ENCODE measurements at places on chromosomes 3 and 15.

- DNase-seq: no peak
These were observed 469.9 kb upstream of the CBLB start for GRCh38 chr3:106338582-106339214.

- DNase-seq: peak; percentile 11
These were observed 145.7 kb upstream of the NPHP3 start for GRCh38 chr3:132867956-132868355.

DNA sequence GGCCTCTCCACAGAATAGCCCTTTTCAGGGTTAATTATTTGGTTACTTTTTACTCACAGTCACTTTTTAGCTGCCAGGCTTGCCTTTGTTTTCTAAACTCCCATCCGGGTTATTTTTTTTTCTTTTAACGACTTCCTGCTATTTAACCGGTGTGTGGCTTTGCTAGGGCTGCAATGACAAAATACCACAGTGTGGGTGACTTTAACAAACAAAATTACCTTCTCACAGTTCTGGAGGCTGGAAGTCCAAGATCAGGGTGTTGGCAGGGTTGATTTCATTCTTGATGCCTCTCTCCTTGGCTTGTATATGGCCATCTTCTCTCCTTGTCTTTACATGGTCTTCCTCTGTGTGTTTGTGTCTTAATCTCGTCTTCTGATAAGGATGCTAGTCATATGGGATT lies 91.5 kb downstream of the IL1RAP start:
- DNase-seq: no peak

- no peak for DNase-seq
These were observed 39.5 kb downstream of the TCF12 start for GRCh38 chr15:56957812-56958406.

DNA sequence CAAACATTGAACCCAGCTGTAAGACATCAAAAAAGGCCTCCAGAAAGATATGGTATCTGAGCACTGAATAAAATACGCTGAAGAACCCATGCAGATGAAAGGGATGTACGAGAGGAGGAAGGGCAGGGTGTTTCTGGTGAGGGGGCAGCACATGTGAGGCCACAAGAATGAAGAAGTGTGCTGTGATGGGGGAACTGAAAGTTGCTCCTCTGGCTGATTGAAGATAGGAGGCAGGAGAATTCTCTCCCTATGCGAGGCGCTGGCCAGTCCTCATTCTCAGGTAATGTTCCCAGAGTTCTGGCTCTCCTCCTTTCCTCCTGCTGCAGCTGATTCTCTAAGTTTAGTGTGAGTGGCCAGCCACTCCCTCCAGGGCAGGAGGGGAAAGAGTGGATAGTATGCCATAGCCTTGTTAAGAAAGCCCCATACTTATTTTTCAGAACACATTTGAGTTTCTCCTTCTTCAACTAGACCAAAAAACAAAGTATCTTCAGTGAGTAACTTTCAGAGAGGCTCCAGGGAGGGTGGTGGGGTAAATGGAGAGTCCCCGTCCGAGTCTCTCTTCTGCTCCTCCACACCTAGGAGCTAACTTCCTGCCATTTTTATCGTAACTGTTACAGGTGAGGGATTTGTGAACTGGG lies 26.9 kb upstream of the MYO1E start:
- DNase-seq: no peak

DNA sequence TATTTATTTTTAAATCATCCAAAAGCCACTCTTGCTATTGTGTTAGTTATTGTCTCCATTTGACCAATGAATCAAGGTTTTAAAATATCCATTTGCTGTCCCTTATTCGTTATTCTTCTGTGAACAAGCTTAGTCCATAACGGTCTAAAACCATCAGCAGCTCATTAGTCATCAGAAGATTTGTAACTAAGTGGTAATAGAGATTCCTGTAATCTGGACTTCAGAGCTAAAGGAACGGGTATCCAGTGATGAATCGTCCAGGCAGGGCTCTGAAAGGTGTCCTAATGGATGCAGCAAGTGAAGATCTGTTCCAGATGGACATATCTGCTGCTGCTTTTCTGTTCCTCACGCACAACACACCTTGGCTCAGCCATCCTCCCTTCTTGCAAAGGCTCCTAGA lies 362.7 kb upstream of the CFAP20DC start:
- DNase-seq: peak; percentile 25

DNA sequence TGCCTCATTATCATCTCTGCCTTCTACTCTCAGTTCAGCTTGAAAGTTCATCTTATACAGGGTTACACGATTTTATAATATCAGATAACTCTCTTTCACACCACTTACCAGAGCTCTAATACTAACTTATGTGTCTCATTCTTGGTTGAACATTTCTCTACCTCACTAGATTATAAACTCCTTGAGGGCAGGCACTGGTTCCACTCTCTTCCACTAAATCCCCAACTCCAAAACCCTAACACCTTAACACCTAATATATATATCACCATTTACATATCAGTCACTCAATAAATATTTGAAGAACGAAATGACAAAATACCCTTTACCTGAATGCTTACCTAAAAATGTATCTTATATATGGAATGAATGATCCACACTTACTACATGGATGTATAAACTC lies 977.2 kb downstream of the FHIT start:
- DNase-seq: no peak

DNA sequence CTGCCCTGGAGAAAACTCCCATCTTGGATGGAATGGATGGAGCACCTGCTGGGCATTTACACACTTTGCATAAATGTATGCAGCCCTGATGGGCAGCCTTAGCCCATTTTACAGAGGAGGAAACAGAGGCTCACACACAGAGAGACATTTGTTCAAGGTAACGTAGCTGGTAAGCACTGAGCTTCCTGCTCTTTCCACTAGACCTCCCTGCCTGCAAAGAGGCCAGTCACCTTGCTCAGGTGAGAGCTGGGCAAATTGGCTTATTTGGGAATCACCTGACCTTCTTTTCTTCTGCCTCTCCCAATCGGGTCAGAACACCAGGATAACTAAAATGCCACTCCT lies 51.4 kb upstream of the FLNB start:
- no peak for DNase-seq

- DNase-seq: peak; percentile 93
These were observed 6.4 kb downstream of the STRA6 start for GRCh38 chr15:74196175-74196574.

DNA sequence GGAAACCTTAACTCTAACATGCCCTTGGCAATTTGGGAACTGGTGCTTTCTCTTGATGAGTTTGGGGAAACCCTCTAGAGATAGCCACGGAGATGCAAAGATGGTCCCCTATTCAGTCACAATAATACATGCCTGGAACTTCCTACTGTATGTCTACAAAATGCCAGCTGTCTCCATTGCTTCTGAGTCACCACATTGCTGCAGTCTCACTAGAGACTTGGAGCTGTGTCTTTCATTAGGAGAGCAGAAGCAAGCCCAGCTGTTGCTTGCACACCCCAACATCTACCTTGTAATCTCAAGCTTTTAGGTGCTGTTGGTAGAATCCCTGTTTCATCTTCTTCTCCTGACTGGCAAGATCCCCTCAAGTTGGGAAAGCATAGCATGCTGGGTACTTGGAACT lies 261.0 kb downstream of the ADAMTSL3 start:
- no peak for DNase-seq

DNA sequence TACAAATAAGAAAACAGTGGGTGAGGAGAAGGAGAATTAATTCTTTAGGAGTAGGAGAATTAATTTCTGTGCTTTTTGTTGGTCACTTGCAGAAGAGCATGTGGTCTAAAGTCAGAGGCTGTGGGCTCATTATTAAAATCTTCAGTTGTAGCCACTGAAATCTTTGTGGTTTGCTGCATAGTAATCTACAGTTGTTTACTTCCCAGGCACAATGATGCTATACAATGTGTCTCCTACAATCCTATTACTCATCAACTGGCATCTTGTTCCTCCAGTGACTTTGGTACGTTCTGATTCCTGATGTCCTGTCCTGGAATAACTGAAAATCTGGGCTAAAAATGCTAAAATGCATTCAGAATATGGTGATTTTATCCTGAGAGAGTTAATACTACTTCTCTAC lies 21.0 kb downstream of the IFT122 start:
- DNase-seq: peak; percentile 81

DNA sequence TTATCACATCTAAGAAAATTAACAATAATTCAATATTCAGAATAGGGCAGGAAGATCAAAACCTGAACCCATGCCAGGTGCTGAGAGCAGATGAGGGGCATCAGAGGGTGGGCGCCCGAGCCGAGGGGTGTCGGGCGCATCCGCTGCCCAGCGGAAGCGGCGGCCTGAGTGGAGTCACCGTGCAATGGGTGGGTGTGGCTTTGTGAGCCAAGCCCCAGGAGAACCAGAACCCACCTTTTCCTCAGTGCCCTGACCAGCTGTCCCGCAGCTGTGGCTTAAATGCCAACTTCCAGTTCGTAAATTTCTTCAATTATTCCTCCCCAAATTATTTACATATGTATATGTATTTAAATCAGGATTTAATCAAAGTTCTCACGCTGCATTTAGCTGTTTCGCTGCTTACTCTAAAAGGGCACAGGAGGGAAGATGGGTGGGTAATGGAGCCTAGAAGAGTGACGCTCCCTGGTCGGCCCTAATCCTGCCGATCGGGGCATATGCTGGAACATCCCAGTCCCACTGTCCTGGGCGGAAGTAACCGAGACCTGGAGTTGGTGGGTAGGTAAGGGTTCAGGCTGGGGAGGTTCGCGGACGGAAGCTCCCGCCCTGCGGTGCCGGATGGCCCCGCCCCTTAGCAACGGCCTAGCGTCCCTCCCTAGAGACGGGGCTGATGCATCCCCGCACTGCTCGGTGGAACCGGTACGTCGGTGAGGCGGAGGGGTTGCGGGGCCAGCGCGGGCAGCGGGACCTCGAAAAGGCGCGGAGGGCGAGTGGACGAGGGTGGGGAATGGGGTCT lies 1.3 kb downstream of the DNAH1 start:
- DNase-seq: peak; percentile 11

DNA sequence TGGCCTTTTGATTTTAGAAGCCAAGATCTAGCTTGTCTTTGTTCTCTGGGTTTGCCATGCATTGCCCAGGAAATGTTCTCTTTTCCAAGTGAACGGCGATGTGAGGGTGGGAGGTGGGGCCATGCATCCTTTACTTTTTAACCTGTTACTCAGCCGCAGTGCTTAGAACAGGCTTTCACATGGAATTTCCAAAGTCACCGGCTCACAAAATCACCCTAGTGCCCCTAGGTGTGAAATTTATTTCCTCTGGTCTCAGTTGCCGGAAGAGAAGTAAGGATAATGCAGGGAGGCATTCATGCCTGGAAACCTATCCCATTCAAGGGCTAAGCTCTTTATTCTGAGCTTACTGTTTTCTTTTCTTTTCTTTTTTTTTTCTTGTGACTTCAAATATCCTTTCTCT lies 93.2 kb downstream of the CACNA2D3 start:
- DNase-seq: no peak

DNA sequence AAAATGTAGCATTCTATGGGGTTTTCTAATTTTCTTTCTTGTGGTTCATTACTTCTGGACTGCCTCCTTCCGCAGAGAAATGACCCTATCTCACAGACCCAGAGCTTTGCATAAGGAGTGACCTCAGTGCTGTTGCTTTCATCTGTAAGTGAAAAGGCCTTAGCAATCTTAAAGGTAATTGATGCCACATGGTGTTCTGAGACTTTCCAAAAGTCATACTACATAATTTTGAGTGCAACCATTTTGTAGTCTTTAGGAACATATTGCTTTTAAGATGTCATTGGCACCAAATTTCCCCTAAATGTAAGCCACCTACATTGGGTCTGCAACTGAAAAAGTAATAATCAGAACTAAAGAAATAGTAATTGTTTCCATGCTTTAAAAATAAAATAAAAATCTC lies 9.2 kb upstream of the HHLA2 start:
- DNase-seq: no peak

- no peak for DNase-seq
These were observed 10.8 kb upstream of the SLC6A20 start for GRCh38 chr3:45807133-45807532.

DNA sequence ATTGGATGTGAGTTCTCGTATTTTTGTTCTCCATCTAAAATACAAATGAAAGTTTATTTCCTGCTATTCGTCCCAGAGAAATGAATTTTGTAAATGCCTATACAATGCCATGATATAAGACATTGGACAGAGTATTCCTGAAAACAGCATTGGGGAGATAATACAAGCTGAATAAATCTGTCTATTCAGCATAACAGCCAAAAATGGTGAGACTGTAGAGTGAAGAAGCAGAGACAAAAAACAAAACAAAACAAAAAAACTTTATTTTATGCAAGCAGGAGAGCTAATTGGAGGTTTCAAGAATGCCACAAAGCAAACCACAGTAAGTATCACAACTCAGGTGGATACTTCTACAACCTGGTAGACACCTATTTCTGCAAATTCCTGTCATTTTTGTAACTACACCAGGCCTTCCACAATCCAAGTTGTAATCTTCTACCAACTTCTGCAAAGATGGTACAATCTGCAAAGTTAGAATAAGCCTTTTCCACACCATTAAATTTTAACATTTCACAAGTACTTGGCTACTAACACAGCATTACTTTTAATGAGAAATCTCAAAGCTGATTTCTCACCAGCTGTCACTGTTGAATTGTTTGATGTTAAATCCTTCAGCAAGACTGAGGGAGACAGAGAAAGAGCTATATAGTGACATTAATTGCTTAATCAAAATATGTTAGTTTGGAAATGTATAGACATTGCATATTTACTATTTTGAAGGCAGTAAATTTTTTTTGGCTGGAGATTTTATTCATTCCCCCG lies 163.1 kb downstream of the CLSTN2 start:
- no peak for DNase-seq

- no peak for DNase-seq
These were observed 113.6 kb downstream of the ADAMTS9 start for GRCh38 chr3:64574194-64574593.

DNA sequence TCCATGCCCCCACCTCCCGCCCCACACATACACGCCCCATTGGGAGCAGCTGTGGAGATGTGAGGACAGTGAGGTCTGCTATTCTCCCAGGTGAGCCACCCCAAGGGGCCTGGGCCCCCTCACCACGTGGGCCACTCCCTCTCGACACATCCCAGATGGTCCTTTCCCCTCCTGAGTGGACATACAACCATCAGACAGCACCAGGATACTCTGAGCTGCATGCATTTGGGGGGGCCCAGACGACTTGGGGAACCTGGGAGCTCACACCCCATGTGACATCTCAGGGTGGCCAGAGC lies 17.5 kb downstream of the FBLN2 start:
- DNase-seq: no peak

GRCh38 chr3:82088749-82089148 lies 327.3 kb upstream of the GBE1 start:
- DNase-seq: no peak

- no peak for DNase-seq
These were observed 232.4 kb downstream of the FHIT start for GRCh38 chr3:61018807-61019206.

DNA sequence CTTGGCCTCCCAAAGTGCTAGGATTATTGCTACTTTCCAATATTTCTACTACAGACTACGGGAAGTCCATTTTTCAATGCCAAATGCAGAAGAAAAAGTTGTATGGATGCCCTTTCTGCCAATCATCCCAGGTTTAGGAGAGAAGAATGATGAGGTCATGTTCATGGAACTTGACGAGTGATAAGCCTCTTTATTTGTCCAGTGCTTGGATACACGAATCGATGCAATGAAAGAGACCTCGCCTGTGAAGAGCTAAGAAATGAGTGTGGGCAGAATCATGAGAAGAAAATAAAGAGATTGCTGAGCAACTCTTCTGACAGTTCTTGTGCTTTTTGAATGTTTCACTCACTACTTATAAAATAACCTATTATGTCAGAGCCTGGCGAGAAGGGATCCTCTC lies 996 bp upstream of the SLC28A1 start:
- DNase-seq: no peak

GRCh38 chr3:169082634-169083033 lies 580.9 kb downstream of the MECOM start:
- DNase-seq: no peak

Measured in IMR-90 (cell line).